Left ventricle myocardium inferior (tissue), 1 donor: ENCODE measurements at places on chromosomes 4 and X.
A peak's percentile ranks its signal among the peaks of the same experiment; 100 is the strongest.

DNA sequence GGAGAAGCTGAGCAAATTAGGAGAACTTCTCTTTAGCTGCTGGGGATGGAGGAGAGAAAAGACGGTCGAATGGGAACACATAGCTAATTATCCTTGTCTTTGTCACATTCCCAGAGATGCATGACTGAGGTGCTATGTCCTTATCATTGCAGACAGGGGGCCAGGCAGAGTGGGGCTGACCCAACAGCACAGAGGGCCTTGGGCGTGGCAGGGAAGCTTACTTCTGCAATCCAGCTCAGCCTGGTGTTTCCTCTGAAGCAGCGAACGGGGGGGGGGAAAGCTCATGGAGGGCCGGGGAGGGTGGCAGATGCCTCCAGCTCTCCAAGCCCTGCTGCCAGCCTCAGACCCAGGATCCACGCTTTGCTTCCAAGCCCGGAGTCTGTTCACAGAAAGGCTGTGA lies 50.8 kb upstream of the HOPX start:
- peak; percentile 38 for DNase-seq

- DNase-seq = peak; percentile 84
These were observed 16.8 kb downstream of the PTTG2 start for GRCh38 chr4:37976991-37977470.

DNA sequence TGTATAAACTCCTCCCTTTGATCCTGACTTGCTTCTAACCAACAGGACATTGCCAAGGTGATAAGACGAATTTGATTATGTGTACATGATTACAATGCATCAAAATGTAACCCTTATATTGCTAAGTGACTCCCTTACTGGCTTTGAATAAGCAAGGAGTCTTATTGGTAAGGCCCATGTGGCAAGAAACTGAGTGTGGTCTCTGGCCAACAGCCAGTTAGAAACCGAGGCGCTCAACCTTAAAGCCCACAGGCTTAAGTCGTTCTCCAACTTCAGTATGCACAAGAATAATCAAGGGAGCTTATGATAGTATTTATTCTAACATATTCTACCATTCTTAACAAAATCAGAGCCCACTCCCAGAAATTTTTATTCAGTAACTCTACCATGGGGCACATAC lies 374.2 kb upstream of the F9 start:
- DNase-seq = no peak

- DNase-seq = no peak
These were observed 367.6 kb downstream of the BCOR start for GRCh38 chrX:39729981-39730661.
